ENCODE measurements at places on chromosomes 7 and 10.

DNA sequence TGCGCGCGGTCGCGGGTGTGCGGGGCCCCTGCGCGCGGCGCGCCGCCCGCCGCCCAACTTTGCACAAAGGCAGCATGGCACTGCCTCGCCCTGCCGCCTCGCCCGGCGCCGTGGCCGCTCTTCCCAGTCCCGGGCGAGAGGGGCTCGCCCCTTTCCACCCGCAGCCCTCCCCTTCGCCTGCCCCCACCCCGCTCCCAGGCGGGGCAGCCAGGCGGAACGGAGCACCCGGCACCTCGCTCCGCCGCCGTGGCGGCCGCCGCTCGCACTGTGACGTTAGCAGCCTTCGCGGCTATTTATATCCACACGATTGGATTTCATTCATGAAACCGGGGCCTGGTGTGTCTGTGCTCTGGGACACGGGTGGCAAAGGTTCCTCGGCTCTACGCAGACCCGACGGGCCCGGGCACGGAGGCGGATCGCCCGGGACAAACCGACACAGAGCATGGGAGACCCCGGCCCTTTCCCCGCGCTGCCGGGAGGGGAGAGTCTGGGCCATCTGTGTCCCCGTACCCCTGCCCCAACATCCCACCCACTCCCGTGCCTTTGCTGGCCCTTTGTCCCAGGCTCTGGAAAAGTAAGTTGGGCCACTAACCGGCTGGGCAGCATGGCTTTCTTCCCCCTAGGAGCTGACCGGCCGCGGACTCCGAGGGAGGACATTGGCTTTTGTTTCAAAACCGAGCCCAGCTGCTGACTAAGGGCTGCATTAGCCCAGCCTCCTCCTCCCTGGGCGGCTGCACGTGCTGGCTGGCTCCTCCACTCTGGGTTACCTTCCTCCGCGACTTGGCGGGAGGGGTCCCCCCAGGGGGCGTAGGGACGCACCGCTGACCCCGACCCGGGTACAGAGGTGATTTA lies at the start of gene RHOBTB1:
Gene RHOBTB1, minus strand, starts transcription at position 128 of the 852 bp plus-strand sequence. CDS start 32,643 bp downstream, outside the sequence.
- DNase-seq, result peak; percentile 93

GRCh38 chr7:86785641-86786040 lies 141.9 kb downstream of the GRM3 start:
- DNase-seq, result no peak

GRCh38 chr10:69372126-69372980 lies 44.4 kb downstream of the TACR2 start:
- DNase-seq, result no peak

DNA sequence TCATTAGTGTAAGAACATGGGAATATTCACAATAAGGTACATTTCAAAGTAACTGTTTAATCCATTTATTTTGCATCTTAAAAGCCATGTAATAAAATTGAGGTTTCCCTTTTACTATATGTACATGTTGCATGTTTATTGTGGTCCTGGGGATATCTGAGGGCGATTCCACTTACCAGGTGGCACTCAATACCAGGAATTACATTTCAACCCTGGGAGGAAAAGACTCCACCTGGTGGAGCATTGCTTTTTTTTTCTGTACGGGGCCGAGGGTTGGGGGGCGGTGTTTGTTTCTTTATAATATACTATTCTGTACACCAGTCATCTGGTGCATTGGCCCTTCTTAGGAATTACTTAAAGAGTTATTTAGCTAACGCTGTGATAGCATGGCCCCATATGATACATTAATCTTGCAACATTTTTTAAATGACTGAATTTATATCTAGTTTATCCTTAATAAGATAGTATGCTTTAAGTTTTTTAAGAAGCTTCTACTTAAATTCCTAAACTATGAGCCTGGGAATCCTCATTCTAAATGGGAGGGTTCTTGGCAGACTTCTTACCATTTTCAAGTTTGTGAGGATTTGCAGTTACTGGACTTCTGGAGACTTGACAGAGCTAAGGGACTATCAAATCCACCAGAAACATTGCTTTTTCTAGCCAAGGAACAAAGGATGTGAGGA lies 7.2 kb upstream of the HGF start:
- DNase-seq, result no peak

DNA sequence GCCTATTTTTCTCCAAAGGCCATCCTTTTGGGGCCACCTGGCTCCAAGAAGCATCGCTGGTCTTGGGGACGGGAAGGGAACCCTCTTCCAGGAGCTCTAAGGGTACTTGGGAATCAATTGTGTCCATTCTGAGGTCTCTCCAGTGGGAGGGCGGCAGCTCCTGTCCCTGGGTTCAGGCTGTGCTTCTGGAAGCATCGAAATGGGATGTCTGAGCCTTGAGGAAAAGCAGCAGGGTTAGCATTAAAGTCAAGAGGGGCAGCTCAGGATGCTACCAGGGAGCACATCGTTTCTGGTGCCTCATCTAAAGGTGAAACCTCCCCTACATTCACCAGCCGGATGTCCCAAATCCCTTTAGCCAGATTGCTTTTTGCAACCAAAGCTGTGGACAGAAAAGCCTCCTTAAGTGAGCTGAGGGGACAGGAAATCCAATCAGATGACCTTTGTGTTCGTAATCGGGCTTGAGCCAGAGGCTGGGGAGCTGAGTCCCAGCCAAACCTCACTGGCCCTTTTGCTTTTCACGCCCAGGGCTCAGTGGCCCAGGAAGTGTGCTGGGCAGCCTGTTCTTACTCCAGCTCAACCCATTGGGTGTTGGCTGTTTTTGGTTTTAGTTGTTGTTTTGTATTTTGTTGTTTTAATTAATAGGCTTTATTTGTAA lies 88.8 kb upstream of the ANLN start:
- DNase-seq, result no peak

DNA sequence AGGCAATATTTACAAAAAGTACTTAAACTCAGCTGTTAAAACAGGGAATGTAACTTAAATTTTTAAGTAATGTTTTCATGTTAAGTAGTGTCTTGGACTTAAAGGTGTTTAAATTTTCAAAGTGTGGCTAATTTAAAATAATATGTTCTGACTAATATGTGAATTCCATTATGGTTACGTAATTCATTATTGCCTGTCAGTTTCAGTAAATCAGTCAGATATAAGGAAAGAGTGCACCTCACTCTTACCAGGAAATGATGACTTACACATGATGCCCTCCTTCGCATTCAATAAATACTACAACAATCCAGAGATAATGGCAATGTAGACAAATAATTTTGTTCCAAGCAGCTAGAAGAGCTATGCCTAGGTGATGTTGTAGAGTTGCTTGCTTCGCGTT lies 69.0 kb upstream of the WNT16 start:
- DNase-seq, result no peak

- no peak for DNase-seq
Observed at GRCh38 chr10:104197364-104197763, 34.8 kb downstream of the CFAP43 start.

DNA sequence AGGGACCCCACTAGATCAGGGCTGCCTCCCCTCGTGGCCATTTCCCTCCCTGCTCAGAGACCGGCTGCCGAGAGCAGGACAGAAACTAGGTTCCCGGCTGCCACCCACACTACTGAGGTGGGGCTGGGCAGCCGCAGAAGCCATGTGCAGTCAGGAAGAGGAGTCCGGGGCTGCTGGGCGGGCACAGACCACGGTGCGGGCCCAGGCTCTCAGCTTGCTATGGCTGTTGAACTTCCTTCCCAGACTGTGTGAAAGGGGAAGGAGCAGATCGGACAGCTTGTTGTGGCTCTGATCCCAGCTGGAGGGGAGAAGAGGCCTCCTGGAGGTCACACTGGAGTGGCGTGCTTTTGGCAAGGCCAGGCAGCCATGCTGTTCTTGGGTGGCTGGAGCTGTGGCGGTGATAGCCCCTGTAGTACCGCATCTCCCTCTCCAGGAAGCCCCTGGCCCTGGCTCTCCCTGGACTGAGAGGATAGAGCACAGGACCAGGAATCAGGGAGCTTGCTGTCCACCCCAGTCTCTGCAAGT lies 56.8 kb downstream of the HK1 start:
- no peak for DNase-seq

DNA sequence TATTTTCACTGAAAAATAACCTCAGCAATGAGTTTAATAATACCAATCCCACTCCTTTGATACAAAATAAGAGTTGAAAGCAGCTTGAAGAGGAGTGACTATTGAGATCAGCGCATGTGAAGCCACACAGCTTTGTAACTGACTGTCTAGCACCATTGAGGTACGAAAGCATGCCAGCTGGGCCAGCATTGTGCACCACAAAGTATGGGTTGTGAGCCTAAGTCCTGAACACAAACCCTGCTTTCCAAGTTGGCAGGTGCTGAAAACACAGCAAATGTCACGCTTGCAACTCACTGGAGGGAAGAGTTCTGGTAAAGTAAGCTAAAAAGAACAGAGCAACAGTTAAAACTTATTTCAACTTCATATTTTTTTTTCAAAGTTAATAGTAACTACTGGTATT lies 4.0 kb upstream of the FAM53B start:
- no peak for DNase-seq

- DNase-seq, result no peak
Observed at GRCh38 chr10:116216676-116217075, 56.3 kb downstream of the GFRA1 start.

- DNase-seq, result no peak
Observed at GRCh38 chr7:29511851-29512250, 51.8 kb upstream of the PRR15 start.

DNA sequence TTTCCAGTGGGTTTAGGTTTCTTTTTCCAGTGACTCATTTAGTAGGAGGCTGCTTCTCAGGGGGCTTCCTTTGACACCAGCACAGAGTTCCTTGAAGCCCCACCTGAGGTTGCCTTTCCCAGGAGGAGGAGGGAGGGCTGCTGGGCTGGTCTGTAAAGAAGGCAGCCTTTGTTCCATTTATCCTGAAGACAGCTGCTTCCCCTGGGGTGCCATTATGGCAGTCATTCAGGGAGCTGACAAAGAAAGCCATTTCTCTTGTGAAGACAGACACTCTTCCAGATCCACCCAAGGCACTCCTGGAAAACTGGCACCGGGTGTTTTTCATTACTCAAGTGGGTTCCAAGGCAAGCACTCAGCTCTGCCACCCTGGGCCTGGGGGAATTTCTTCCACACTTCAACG lies 54.0 kb downstream of the MTURN start:
- DNase-seq, result no peak

DNA sequence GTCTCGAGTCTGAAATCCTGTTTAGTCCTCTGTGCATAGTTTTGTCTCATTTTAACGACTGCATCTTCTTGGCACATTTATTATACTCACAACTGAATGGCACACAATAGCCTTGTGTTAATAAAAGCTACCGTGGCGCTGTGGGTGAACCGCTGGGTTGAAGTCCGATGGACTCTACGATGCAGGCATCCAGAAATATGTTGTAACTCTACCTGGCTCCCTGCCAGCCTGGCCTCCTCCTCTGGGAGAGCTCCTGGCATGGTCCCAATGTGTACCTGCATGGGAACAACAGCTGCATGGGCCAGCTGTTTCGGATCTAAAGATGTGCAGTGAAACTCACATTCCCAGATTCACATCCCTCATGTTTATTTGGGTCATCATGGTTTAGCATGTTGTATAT lies 3.7 kb upstream of the DPYSL4 start:
- DNase-seq, result no peak

DNA sequence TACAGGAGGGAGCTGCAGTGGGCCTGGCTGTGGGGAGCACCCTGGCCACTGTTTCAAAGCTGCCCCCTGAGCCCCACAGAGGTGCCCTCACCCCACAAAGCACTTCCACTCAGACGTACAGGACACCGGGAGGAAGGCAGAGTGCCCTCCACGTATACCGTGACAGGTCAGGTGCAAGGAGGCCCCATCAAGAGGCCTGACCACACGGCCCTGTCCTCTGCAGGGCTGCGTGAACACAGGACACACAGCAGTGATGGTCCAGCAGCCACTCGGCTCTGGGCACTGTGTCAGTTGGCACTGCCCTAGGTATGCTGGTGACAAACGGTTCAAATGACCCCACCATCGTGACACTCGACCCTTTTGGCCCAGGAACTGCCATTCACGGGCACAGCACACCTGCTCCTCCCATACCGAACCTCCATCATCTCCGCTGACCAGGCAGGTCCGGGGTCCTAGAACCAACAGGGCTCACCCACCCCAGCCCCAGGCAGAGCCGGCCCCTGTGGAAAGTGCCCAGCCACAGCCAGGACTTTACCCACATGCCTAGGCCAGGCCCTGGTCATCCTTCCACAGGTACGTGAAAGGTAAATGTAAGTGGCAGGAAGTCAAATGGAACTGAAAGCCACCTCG lies 560.9 kb downstream of the PTPRN2 start:
- DNase-seq, result peak; percentile 54

All from coronary artery (tissue), 2 donors.